ENCODE measurements at places on chromosomes 12 and 14.

- DNase-seq, result no peak
Observed at GRCh38 chr12:45279931-45280830, 64.3 kb downstream of the ANO6 start.

DNA sequence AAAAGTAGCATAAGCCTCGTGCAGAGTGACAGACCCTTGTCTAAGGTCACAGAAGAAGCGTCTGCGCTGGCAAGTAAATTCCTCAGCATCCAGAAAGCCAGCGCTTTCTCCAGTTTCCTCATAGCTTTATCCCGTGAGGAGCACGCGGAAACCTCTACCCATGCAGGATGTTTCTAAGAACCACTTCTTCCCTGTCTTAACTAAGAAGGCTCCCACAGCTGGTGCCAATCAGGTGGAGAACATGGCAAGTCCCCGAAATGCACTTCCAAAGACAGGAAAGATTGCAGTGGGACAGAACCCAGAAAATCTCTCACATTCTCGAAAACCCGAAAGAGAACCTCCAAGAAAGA lies 968 bp upstream of the ARID4A start:
- no peak for DNase-seq

- no peak for DNase-seq
Observed at GRCh38 chr12:81963636-81964035, 204.5 kb upstream of the PPFIA2 start.

- DNase-seq, result no peak
Observed at GRCh38 chr14:77556946-77557345, 58.3 kb upstream of the ISM2 start.

GRCh38 chr14:33343016-33343415 lies 404.3 kb downstream of the NPAS3 start:
- no peak for DNase-seq

GRCh38 chr12:56230432-56231183 lies 757 bp downstream of the SLC39A5 start:
- no peak for DNase-seq

DNA sequence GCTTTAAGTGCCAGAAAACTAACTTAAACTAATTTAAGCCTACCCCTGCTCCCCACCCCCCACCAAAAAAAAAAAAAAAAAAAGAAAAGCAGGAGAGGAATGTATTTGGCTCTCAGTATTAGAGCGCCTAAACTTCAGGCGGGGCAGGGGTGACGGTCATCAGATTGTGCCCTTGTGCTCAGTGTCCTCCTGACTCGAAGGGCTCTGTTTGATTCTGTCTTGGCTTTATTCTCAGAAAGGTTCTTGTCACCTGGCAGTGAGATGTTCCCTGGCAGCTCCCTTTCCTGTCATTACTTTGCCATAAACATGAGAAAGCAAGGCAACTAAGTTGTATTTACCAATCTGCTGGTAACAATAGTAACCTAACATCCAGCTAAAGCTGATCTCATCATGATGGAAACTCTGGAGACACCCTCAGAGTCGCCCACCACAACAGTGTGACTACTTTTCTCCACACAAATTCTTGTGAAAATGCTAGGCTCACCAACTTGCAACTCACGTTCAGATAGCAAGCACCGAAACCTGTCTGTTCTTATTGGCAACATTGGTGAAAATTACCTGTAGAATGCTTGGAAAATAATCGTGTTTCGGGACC lies 39.0 kb upstream of the WNK1 start:
- no peak for DNase-seq
